ENCODE measurements at places on chromosomes 6 and 20.

GRCh38 chr6:116060572-116061283 lies at the start of gene FRK:
Gene FRK (minus strand): TSS chr6:116060891. CDS start chr6:116060311, 580 bp downstream.
- no peak for DNase-seq

DNA sequence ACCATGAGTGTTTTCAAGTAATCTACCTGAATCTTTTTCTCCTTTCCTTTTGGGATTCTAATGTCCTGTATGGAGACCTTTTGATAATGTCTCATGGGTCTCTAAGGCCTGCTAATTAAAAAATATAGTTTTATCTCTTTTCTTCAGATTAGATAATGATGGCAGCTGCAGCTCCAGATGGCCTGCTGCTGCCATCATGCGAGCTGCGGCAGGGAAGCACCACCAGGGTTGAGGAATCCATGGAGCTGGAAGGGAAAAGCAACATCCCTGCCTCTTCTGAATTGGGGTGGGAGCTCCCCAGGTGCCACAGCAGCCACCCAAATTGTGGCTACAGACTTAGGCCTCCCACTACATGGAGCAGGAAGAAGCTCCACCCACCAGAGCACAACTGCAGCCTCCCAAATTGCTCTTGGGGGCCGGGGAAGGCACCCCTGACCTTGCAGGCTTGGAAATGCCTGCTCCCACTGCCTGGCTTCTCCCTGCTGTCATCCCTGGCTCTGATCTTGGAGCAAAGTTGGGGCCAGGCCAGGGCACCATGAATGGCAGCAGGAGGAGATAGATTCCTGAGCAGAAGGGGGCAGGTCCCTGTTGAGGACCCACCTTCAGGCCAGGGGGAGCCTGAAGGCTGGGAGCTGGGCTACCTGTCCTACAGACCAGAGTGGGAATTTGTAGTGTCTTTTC lies 189.6 kb upstream of the MAN1A1 start:
- no peak for DNase-seq

DNA sequence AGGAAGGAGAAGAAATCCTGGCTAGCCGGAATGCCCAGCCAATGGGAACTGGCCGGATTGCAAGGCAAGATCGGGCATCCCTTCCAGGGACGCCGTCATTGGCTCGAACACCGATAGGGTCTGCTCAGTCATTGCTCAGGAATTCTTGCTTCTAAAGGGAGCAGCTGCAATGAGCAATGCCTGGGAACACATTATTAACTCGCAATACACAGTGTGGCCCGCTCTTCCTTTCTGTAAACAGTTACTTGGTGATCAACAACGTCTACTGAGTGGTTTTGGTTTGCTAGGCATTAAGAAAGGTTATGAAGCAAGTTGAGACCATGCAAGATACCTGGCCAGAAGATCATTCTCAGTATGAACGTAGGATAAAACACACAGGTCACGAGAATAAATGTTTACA lies 165.4 kb upstream of the CITED2 start:
- peak; percentile 10 for DNase-seq

- no peak for DNase-seq
Observed at GRCh38 chr6:51396583-51396982, 577.9 kb downstream of the TFAP2B start.

DNA sequence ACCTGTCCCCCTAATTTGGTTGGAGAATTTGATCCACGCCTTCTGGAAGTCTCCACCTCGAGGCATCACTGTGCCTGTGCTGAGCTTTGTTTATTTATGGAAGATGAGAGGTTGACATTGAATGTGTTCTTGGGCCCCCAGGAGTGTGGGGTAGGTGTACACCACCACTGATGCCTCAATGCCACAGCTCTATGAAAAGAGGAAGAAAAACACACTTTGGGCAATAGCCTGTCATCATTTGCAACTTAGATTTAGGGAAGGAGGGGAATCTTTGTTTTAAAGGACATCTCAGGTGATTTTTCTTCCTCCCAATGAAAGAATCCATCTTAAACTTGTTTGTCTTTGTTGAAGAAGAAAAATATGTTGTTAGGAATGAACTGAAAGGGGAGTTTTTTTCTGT lies 42.6 kb downstream of the TBC1D7 start:
- no peak for DNase-seq

- no peak for DNase-seq
Observed at GRCh38 chr6:109471105-109471810, 11.8 kb downstream of the ZBTB24 start.

DNA sequence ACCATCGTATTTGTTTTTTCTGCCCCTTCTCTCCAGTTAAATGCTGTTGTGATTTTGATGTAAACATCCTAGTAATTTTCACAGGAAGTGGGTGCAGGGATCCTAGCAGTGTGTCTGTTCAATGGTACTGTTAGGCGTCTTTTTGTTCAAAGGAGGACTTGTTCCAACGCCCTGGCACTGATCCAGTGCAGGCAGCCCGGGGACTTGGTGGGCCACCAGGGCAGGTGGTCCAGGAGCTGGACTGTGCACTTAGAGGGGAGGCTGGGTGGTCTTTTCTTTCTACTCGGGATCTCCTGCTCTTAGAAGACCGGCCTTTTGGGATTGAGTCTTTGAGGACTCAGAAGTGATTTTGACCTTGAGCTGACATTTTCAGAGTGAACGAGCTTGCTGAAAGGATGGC lies 41.1 kb upstream of the NKX2-2 start:
- no peak for DNase-seq

- DNase-seq = no peak
Observed at GRCh38 chr20:44695674-44696300, 19.4 kb upstream of the CCN5 start.

DNA sequence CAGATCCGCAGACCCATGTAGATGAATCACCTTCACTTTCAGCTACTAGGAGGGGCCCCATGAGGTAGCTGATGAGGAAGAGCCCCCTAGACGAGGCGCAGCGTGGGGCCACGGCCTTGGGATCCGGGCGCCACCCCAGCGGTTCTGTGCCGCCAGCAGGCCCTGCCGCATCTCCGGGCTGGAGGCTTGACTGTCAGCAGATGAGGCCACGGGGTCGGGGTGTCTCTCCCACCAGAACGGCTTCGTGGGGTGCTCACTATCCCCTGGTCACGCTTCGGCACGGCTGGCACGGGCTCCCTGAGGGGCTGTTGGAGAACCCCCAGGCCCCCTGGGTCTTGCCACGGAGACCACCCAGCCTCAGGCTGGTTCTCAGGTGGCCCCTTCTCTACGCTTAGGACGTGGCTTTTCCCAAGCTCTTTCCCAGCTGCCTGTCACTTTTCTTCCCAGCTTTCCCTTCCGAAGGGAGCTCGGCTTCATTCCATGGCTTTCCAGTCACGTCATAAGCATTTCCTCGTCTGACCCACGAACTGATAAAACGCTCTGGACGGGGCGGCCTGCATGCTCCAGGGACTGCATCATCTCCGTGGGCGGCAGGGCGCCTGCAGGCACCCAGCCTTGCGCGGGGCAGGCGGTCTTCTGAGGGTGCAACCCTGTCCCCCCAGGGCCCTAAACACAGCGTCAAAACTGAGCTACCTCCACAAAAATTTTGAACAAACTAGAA lies 85.9 kb downstream of the THBS2 start:
- no peak for DNase-seq

GRCh38 chr20:34941226-34941625 lies 14.4 kb downstream of the GSS start:
- DNase-seq = no peak

- DNase-seq = no peak
Observed at GRCh38 chr6:122007339-122007738, 392.1 kb upstream of the HSF2 start.

GRCh38 chr6:119501798-119502483 lies 152.4 kb upstream of the MAN1A1 start:
- no peak for DNase-seq
